CD4-positive, alpha-beta T cell treated with Interleukin-1 beta for 1 hour (primary cell): ENCODE measurements at places on chromosomes 16 and 17.

GRCh38 chr16:26413780-26414179 is 652.9 kb upstream of the C16orf82 start:
- no peak for DNase-seq

DNA sequence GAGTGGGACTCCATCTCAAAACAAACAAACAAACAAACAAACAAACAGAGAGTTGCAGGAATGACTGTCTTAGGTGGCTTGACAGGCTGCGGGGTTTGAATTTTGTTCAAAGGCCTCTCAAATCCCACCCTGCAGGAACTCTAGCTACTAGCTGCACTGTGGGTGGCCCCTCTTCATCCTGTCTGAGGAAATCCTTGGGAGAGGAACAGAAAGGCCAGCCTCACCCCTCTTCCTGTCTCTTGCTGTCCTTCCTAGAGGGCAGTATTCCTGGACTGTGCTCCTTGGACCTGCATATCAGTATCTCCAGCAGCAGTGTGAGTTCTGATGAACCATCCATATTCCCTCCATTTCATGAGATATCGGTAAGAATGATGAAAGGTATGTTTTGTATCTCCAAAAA is 2.0 kb upstream of the CCDC92B start:
- no peak for DNase-seq

- DNase-seq: no peak
Measured at GRCh38 chr16:56327071-56327928, 98.0 kb downstream of the AMFR start.

DNA sequence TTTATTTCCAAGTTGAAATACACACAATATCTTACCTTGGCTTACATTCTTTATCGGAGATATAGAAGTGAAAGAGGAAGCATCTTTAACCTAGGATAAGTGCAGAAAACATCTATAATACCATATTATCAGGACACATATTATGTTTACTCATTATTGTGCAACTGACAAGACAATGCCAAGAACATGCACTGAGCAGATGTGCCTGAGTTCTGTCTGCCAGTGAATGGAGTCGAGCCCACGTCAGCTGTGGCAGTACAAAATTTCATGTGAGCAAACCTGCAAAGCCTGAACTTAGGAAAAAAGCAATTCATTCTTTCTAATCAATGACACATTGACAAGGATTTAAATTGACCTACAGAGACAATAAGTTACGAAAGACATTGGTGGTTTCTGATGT is 154.4 kb downstream of the AXIN2 start:
- no peak for DNase-seq

GRCh38 chr16:54991525-54991924 is 60.9 kb downstream of the IRX5 start:
- DNase-seq: no peak
